NCI-H1417 (cell line): ENCODE measurements at places on chromosomes 12 and 14.

DNA sequence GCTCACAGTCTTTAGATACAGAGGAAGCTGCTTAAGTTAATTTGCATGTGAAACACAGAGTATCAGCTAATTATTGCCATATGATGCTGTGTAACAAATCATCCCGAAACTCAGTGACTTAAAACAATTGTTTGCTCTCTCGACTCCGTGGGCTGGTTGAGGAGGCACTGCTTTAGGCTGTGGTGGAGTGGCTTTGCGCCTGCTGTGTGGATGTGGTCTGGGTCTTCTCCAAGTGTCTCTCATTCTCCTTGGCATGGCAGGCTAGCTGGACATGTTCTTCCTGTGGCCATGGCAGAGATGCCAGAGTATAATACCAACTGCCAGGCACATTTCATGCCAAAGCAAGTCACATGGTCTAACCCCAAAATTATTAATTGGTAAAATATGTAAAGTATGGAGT, 40.9 kb downstream of the PELI2 start:
- no peak for DNase-seq

DNA sequence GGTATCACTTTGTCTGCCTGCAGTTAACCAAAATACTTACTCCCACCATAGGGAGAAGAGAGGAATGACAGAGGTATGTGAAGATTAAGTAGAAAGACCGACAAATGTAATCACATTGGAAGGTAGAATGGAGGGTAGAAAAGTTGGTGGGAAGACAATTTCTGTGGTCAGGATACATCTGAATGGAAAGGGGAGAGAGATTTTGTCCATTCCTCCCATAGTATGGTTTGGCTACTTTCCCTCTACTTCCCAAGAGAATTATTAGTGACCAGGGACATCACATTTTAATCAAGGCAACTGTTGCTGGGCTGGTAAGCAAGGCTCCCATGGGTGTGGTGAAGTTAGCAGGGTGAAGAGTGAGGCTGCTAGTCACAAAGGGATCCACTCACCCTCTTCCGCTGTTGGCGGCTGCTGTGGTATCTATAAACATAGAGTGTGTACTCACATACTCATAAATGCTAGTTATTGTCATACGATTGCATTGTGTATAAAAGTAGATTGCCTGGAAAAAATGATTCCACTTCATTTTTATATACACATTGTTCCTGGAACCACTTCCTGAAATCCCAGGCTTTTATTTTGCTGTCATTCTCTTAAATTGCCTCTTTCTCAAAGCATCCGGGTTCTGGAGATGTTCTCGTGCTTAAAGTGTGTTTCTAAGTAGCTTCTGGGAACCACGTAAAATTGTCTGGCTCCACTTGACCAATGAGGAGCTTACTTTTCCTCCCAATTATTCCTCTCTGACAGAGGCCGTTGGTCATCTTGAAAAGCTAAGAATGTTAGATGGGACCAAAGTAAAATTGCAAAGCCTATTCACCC, 413.1 kb downstream of the ZFP36L1 start:
- peak; percentile 8 for DNase-seq

GRCh38 chr12:121764808-121765207, 28.7 kb downstream of the RHOF start:
- no peak for DNase-seq

- no peak for DNase-seq
Measured at GRCh38 chr12:29176941-29177340, 27.9 kb downstream of the FAR2 start.

- DNase-seq: no peak
Measured at GRCh38 chr12:116996621-116997020, 85.9 kb downstream of the FBXW8 start.

GRCh38 chr12:13609894-13610679, 371.3 kb downstream of the GRIN2B start:
- no peak for DNase-seq

- DNase-seq: no peak
Measured at GRCh38 chr14:54739514-54739913, 163.1 kb downstream of the GCH1 start.

DNA sequence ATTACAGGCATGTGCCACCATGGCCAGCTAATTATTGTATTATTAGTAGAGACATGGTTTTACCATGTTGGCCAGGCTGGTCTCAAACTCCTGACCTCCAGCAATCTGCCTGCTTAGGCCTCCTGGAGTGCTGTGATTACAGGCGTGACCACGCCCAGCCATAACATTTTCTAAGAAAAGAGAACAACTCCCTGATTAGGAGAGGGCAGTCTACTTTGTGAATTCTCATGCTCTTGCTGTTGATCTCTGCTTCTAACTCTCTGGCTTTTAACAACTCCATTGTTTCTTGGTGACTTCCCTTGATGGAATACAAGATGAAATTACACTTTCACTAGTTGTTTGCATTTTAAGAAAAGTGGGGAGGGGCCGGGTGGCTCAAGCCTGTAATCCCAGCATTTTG, 33.6 kb downstream of the SSH1 start:
- DNase-seq: no peak

GRCh38 chr14:56324454-56324853, 206.2 kb downstream of the PELI2 start:
- no peak for DNase-seq

DNA sequence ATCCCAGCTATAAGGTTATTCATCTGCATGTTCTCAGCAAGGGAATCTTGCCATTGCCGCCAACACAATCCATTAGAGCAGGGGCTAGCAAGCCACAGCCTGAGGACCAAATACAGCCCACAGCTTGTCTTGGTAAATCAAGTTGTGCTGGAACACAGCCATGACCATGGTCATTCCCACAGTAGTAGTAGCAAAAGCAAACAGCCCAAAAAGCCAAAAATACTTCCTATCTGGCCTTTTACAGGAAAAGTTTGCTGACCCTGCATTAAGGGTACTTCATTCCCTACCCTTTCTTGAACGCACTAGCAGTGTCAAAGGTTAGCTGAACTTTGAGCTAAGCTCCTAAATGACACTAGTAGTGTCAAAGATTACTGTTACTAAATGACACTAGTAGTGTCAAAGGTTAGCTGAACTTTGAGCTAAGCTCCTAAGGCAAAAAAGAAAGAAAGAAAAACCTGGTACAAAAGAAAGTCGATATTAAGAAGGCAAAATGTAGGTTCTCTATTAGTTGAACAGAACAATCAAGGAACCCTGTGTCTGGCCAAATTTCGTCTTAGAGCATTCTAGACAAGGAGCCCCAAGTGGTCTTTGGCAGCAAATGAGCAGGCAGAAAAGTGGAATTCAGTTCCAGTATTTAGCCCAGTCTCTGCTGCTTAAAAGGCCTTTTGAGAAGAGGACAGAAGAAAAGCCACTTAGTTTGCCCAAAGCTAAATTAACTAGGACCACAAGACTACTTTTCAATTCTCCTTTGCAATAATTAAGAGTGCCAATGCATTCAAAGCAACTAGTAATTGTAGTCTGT, 67.7 kb downstream of the NT5DC3 start:
- DNase-seq: no peak

DNA sequence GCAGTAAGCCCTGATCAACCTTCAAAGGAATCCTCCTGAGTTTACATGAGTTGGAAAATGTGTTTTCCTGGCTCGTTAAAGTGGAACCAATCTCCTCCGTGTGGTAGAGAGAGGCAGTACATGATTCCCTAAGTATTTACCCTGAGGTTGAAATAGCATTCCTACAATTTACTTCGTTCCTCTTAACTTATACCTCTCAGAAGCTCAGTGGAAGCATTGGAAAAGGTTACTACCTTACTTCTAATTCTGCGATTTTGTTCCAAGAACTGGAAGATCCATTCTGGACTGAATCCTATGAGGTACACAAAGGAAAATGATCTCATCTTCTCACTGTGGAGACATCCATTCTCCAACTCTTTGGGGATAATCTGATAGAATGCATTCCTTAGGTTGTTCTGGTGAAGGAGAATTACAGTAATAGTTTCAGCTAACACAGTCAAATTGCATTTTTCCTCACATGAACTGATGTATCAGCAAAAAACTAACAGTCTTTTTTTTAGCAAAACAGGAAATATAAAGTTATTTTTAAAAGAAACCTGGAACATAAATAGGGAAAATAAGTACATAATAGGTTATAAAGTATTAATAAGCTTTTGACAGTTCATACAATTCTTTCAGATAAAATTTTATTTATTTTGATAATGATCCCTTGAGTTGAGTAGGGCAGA, 475.6 kb downstream of the PDZRN4 start:
- DNase-seq: peak; percentile 66

DNA sequence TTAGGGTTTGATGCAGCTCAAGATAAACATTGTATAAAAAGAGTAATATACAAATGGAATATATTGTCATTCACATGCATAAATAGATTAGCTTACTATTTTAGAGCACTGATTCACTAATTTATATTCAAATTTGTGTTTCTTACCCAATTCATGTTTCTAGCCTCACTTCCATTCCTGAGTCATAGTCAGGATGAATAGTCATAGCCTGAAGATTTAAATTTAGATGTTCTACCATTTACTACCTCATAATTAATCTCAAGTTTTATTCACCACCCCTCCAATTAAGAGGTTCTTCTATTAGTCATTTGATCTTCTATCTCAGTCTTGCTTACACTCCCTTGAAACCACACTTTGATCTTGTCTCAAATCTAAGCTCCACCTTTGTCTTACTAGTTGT, 38.7 kb downstream of the ANO4 start:
- no peak for DNase-seq
